ENCODE measurements at places on chromosomes 2 and 18. TPM values are rescaled to one million over a fixed set of nuclear protein-coding genes. Genes with fewer than 3 reads are reported as not detected.

Gene ALLC
- not detected for polyA plus RNA-seq

Gene LINC00305
- not detected for polyA plus RNA-seq

Gene MC4R
- polyA plus RNA-seq = not detected

Gene XDH
- polyA plus RNA-seq = not detected

Gene GPR35
- 1.5 TPM for polyA plus RNA-seq

Gene GALR1
- 0.10 TPM for polyA plus RNA-seq

Gene UPP2
- 0.24 TPM for polyA plus RNA-seq

Gene G6PC2
- not detected for polyA plus RNA-seq
